ENCODE measurements at places on chromosomes 4 and X. TPM values are rescaled to one million over a fixed set of nuclear protein-coding genes. Genes with fewer than 3 reads are reported as not detected.

- no peak for DNase-seq
- no peak overlapping the region for H3K4me3 ChIP-seq
- H3K4me1 ChIP-seq = no peaks in the 10 kb centered on the region
- no peaks in the 10 kb centered on the region for H3K36me3 ChIP-seq
Observed at GRCh38 chrX:143455046-143455445, 62.2 kb downstream of the SPANXN3 start.

GPRASP1 gene
- 1.5 TPM for total RNA-seq

DNA sequence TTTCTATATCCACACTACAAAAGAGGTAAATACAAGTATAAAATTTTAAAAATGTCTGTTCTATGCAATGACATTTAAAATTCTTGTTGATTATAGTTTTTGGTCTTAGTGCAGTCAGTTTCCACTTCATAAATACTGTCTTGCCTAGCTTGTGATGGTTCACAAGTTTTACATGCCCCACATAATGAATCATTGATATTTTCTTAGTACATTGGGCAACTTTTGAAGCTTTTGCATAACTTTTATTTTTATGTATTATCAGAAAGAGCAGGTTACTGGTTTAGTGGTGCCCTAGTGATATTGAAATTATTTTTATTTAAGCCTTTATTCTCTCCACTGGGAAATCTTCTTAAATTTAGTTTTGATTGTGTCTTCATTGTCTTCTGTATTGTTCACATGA, 388.0 kb downstream of the CCSER1 start:
- H3K27me3 ChIP-seq = no peaks in the 10 kb centered on the region
- no peak for DNase-seq
- H3K27ac ChIP-seq = no peak overlapping the region
- H3K4me1 ChIP-seq = no peaks in the 10 kb centered on the region
- H3K4me3 ChIP-seq = no peak overlapping the region

- no peaks in the 10 kb centered on the region for H3K27me3 ChIP-seq
- no peak overlapping the region for H3K4me3 ChIP-seq
- no peak for DNase-seq
- H3K36me3 ChIP-seq = no peaks in the 10 kb centered on the region
- no peaks in the 10 kb centered on the region for H3K4me1 ChIP-seq
Observed at GRCh38 chr4:1778642-1779392, 14.3 kb upstream of the FGFR3 start.

GRCh38 chr4:182264139-182264752, 21.0 kb downstream of the TENM3 start:
- no peak overlapping the region for H3K27ac ChIP-seq
- H3K27me3 ChIP-seq = no peaks in the 10 kb centered on the region
- H3K4me1 ChIP-seq = no peaks in the 10 kb centered on the region
- no peaks in the 10 kb centered on the region for H3K36me3 ChIP-seq
- DNase-seq = no peak

- H3K4me3 ChIP-seq = no peak overlapping the region
- no peaks in the 10 kb centered on the region for H3K36me3 ChIP-seq
- H3K4me1 ChIP-seq = no peaks in the 10 kb centered on the region
- H3K27ac ChIP-seq = no peak overlapping the region
Observed at GRCh38 chr4:28082686-28083390, 1222.2 kb downstream of the STIM2 start.

SPIN2B gene
- 10.4 TPM for total RNA-seq

DNA sequence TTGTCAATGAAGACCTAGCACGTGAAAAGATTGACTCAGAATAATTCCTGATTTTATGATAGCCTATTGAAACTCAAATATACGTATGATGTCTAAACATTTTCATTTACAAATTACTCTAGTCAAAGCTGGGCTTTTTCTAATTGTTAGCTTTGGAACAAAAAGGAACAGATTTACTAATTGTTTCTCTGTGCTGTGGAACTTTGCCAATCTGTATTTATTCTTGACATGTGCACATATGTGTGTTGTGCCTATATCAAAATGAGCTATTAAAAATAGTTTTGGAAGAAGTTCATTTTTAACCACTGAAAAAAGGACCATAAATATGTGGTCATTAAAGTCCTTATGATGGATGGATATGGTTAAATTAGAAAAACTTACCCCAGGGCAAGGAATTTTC, 85.4 kb upstream of the PACRGL start:
- no peaks in the 10 kb centered on the region for H3K27me3 ChIP-seq
- DNase-seq = no peak
- H3K4me3 ChIP-seq = no peak overlapping the region
- H3K36me3 ChIP-seq = no peaks in the 10 kb centered on the region
- no peaks in the 10 kb centered on the region for H3K4me1 ChIP-seq
